ENCODE measurements at places on chromosomes 7 and 10. TPM values are rescaled to one million over a fixed set of nuclear protein-coding genes. Genes with fewer than 3 reads are reported as not detected.

- no peak for DNase-seq
Observed at GRCh38 chr10:110003524-110003885, 4.3 kb upstream of the ADD3 start.

DNA sequence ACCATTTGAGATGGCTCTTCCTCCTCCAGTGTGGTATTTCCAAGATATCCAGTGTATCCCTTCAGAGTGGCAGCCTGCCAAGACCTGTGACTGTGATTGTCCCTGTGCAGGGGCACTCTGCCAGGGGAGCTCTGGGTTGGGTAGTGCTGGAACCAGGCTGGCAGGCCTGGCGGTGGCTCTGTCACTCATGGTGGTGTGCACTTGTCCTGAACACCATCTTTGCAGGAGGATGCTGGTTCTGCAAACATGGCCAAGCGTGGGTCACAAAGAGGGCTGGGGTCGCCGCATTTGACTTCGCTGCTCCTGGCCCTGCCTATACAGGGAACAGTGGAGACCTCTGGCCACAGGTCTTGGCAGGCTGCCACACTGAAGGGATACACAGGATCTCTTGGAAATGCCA is 205.2 kb downstream of the PRPF18 start:
- DNase-seq = no peak

GRCh38 chr10:118986815-118987790 is 42.4 kb upstream of the NANOS1 start:
- no peak for DNase-seq

ASIC3 gene
- under 0.01 TPM for total RNA-seq

DNA sequence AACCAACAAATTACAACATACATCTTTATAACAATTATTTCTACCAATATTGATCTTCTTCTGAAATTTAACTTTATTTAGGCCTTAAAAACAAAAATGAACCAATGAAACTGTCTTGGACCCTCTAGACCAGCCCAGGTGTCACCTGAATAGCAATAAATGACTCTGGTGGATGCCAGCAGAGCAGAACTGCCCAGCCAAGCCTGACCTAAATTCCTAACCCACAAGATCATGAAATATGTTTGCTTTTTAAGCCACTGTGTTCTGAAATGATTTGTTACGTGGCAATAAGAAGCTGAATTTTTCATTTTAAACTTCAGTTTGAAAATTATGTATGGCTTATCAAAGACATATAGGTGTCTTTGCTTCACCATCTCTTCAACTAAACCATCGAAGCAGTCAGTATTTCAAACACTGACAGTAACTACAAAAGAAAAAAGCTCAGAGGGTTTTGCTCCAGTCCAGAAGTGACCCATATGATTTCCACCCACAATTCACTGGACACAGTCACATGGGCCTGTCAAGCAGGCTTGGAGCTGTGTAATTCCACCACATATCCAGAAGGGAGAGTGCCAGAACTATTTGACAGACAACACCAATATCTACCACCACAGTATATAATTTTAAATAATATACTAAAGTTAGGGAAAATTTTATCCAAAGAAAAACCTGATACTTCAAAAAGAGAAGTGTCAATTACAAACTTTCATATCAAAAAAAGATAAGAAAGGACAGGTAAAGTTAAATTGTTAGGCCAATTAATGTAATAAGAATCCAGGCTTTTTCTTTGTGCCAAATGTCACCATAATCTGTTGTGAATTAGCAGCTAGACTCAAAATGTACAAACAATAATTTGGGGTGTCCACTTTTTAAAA is 94.5 kb downstream of the KMT2C start:
- DNase-seq = peak; percentile 78

DNA sequence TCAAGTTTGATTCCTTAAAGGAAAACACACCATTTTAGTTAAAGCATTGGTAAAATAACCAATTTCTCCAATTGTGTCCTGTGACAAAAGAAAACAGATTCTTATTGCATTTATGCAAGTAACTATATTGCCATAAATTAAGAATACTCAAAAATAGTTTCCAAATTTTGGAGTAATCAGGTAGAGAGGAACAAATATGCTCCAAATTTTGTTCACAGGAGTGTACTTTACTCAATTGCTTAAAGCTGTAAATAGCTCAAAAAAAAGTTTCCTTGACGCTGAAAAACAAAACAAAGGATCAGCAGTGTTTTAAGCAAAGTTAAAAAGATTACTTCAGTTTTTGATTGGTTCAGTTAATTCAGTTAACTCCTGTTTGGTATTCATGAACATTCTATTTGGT is 52.2 kb upstream of the INHBA start:
- DNase-seq = no peak

HMX2 gene
- not detected for total RNA-seq

GRCh38 chr10:10642189-10642588 is 375.5 kb upstream of the CELF2 start:
- DNase-seq = no peak

CPXM2 gene
- 0.22 TPM for total RNA-seq

GRCh38 chr10:21464134-21464533 is 61.3 kb downstream of the SKIDA1 start:
- no peak for DNase-seq

DNA sequence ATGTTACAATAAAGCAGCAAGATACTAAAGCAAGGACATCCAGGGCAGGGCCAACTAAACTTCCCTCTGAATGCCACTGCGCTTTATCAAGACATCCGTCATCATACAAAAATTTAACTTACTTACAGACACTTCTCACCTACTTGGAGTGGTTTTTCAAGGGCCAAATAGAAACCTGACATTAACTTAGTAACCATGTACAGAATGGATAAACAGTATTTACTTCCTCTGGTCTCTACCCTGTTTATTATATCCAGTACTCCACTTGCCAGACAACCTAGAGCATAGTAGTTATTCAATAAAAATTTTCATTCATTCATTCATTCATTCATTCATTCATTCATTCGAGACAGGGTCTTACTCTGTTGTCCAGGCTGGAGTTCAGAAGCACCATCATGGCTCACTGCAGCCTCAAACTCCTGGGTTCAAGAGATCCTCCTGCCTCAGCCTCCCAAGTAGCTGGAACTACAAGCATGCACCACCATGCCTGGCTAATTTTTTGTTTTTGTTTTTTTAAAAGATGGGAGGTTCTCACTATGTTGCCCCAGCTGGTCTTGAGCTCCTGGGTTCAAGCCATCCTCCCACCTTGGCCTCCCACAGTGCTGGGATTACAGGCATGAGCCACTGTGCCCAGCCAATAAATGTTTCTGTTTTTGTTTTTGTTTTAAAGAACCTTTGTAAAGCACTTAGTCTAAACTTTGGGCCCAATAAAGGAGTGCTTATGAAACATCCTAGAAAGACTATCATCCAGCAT is 19.0 kb downstream of the SMURF1 start:
- DNase-seq = no peak

DNA sequence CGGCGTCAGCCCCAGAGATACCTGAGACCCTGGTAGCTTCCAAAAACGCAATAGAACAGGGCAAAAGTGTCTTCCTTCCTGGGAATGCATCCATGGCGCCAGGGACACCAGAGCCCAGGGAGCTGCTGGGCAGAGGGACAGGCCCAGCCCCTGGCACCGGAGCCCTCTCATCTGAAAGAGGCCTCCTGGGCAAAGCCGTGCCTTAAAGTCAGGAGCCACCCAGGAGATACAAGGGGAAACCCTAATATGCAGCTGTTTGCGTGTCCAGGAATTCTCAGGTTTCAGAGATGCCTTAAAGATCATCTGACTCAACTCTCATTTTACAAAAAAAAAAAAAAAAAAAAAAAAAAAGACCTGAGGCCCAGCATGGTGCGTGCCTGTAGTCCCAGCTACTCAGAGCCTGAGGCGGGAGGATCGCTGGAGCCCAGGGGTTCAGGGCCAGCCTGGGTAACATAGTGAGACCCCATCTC is 28.0 kb downstream of the NUDT1 start:
- DNase-seq = no peak

- no peak for DNase-seq
Observed at GRCh38 chr7:44283381-44284211, 41.8 kb downstream of the CAMK2B start.

MORN4 gene
- total RNA-seq = 2.6 TPM

TMED4 gene
- total RNA-seq = 77.8 TPM

BMPR1A gene
- 0.65 TPM for total RNA-seq

- DNase-seq = no peak
Observed at GRCh38 chr7:24769851-24770250, 12.6 kb upstream of the GSDME start.

DNA sequence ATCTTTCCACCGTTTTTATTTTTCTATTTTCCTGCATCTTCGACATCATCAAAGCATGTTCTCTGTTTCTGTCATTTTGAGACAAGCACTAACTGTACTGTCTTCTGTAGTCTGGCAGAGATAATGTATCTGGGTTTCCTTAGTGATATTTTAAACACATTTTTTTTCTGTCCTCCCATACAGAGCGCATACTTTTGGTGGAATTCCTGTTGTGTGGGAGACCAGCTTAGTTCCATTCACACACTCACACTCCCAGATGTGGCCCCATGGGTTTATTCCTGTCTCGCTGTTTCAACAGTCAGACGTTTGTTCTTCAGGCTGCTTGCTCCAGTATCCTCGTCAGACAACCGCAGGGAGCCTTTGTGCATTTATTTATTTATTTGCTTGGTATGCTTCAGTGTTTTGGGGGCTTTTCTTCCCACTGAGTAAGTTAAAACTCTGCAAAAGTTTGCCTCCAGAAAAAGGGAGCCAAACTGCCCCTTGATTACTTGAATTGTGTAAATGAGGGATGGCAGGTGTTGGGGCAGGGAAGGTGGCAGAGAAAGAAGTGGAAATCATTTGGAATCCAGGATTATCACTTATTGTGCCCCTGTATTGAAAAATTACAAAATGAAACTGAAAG is 456.8 kb upstream of the KLF6 start:
- DNase-seq = peak; percentile 97

HOXA11 gene
- 0.22 TPM for total RNA-seq

SCIN gene
- not detected for total RNA-seq

RASA4B gene
- total RNA-seq = 1.4 TPM

DNA sequence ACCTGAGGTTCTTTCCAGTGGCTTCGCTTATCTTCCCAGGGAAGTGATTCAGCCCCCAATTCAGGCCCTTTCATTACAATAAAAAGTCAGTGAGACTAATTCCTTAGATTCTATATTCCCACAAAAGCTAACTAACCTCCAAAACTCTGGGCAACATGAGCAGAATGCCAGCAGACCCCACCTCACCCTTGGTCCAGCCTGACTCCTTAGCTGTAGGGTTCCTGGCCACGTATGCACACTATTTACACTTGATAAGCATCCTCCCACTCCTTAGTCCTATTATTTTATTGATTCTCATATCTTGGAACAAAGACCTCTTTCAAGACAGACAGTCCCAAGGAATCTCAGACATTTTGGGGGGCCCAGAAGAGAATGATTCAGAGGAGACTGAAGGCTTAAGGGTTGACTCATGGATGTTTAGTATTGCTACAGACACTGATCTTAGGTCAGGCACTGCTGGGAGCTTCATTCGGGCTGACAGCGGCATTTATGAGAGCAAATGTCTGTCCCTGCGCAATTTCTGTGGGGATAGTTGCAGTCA is 162.6 kb upstream of the GDF10 start:
- no peak for DNase-seq

DNA sequence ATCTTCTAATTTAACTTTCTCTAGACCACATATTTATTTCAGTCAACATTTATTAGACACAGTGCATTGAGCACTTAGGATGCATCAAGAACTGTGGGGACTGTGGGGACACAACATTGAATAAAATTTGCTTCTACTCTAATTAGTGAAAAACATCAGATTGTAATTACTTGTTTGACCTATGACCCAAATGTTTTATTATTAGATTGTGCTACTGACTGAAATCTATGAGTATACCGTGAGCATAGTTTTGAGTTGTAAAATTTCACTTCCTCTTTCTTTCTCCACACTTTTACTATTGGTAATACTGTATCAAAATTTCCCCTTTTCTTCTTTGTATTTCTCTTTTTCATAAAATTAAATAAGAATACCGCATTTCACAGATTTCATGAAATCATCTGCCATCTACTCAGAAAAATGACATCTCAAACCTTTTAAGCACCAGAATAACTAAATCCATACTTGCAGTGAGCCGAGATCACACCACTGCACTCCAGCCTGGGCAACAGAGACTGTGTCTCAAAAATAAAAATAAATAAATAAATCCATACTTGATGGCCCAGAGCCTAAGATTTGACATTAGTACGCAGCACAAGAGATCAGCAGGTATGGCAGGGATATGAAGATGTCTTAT is 25.4 kb upstream of the INPP5F start:
- no peak for DNase-seq

DNA sequence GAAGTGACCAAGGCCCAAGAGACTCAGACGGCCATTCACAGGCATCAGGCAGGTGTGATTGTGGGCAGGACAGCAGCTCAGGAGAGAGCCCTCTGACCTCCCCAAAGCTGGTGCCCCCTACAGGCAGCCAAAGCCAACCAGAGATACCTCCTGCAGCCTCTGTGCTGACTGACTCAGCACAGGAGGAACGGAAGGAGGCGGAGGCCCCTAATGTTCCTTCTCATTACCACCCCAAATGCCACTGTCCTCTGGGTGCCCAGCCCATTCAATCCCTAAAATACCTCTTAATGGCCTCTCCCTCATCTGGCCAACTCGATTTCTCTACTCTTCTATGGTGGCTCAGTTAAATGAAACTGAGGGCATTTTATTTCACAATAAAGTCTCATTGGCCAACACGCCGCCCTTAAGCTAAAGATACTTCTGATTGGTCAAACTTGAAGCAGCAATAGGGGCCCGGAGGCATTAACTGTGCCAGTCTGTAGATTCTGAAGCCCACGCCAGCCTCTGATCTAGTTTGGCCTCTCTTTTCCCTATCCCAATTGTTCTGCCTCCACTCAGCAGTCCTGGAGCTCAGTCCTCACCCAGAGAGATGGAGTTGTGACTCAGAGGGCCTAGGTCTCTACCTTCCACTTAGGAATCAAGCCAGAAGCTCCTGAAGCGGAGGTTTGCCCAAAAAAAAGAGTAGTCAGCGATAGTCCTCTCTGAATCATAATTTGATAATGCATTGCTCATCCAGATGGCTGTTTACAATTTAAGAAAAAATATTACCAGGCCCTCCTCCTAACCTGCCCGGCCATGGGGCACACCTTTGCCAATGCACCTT is 1.2 kb downstream of the CYREN start:
- DNase-seq = peak; percentile 47

GRCh38 chr7:2668401-2668800 is 19.6 kb upstream of the AMZ1 start:
- no peak for DNase-seq

AASS gene
- 15.9 TPM for total RNA-seq

GRCh38 chr7:127733986-127734385 is 82.0 kb downstream of the SND1 start:
- peak; percentile 3 for DNase-seq

DNA sequence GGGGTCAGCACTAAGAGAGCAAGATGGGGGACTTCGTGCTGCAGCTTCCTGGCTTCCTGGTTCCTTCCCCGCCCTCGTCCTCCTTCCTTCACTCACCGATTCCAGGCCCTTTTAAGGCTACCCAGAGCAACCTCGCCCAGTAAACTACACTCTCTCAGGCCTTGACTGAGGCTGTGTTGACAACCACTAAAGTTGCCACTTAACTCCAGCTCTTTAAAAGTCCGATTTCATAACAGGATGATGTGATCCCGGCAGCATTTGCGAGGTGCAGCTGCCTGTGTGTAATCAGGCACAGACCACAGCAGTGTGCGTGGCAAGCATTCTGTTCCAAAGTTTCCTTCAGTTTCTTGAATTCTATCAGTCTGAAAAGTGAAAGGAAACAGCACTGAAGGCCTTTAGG is 110.6 kb downstream of the RAB11FIP2 start:
- DNase-seq = no peak

H2AZ2 gene
- total RNA-seq = 217 TPM

NUTM2D gene
- total RNA-seq = 0.44 TPM
